Activated CD4-positive, alpha-beta T cell treated with anti-CD3 and anti-CD28 coated beads, Interleukin-2, amount 10 ng/mL, durations not matched to agents 7 days and 5 days (primary cell): ENCODE measurements at places on chromosomes 5 and 9.

GRCh38 chr5:173581408-173582215, 34.8 kb downstream of the BOD1 start:
- H3K27me3 ChIP-seq: no peaks in the 10 kb centered on the region
- no peak overlapping the region for H3K27ac ChIP-seq
- H3K4me3 ChIP-seq: no peak overlapping the region
- H3K36me3 ChIP-seq: no peaks in the 10 kb centered on the region

GRCh38 chr9:119003201-119003611, 366.0 kb downstream of the BRINP1 start:
- no peaks in the 10 kb centered on the region for H3K4me1 ChIP-seq
- no peak overlapping the region for H3K4me3 ChIP-seq
- no peak for DNase-seq
- no peak overlapping the region for H3K27ac ChIP-seq
- no peaks in the 10 kb centered on the region for H3K27me3 ChIP-seq

GRCh38 chr5:608429-609370, 3.4 kb upstream of the CEP72 start:
- peaks cover 26% of the 10 kb centered on the region for H3K4me1 ChIP-seq
- no peak overlapping the region for H3K4me3 ChIP-seq
- no peak overlapping the region for H3K27ac ChIP-seq
- H3K36me3 ChIP-seq: peaks cover 7% of the 10 kb centered on the region
- H3K27me3 ChIP-seq: no peaks in the 10 kb centered on the region
- DNase-seq: peak; percentile 3

DNA sequence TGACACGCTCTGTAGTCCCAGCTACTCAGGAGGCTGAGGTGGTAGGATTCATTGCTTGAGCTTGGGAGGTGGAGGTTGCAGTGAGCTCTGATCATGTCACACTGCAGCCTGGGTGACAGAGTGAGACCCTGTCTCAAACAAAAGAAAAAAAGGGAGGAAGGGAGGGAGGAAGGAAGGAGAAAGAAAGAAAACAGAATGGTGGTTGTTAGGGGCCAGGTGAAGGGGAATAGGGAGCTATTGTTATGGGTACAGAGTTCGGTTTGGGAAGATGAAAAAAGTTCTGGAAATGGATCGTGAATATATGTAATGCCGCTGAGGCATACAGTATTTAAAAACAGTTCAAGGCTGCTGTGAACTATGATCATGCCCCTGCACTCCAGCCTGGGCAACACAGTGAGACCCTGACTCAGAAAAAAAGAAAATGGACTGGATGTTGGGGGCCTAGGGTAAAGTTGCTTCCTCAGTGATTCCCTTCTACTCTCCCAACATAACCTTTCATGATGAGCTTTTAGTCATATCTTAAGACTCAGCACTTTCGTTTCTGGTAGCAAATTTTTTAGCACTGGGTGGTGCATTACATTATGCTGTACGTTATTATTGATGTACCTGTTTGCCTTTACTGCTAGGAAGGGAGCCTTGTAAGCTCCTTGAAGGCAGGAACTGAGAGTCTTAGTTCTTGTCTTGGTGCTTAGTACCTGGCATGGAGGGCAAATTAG, 4.0 kb downstream of the CTNNA1 start:
- DNase-seq: no peak
- no peak overlapping the region for H3K27ac ChIP-seq
- H3K4me1 ChIP-seq: peaks cover 35% of the 10 kb centered on the region
- peaks cover 17% of the 10 kb centered on the region for H3K36me3 ChIP-seq
- H3K4me3 ChIP-seq: no peak overlapping the region

DNA sequence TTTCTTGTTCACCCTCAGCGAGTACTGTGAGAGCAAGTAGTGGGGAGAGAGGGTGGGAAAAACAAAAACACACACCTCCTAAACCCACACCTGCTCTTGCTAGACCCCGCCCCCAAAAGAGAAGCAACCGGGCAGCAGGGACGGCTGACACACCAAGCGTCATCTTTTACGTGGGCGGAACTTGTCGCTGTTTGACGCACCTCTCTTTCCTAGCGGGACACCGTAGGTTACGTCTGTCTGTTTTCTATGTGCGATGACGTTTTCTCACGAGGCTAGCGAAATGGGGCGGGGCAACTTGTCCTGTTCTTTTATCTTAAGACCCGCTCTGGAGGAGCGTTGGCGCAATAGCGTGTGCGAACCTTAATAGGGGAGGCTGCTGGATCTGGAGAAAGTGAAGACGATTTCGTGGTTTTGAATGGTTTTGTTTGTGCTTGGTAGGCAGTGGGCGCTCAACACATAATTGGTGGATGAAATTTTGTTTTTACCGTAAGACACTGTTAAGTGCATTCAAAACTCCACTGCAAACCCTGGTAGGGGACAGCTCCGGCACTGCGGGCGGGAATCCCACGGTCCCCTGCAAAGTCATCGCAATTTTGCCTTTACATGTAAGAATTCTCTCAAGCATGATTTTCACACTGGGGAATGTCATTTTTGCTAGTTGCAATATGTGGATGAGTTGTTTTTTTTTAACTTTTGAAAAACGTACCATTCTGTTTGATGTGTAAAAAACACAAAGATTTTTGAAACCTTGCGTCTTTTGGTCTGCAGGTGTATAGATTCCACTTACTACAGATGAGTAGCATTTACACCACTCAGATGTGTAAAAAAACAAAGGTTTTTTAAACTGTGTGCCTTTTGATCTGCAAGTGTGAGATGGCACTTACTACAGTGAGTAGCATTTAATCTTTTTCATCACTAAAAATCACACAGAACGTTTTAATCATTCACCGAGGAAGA, 631 bp upstream of the C9orf72 start:
- peak; percentile 99 for DNase-seq
- peaks cover 4% of the 10 kb centered on the region for H3K27me3 ChIP-seq
- peak overlapping the region; percentile 90 for H3K4me3 ChIP-seq
- peaks cover 31% of the 10 kb centered on the region for H3K4me1 ChIP-seq
- H3K27ac ChIP-seq: peak overlapping the region; percentile 100
- peaks cover 2% of the 10 kb centered on the region for H3K36me3 ChIP-seq

GRCh38 chr5:140270008-140270407, 32.9 kb downstream of the PFDN1 start:
- DNase-seq: no peak
- peaks cover 38% of the 10 kb centered on the region for H3K4me1 ChIP-seq
- H3K27ac ChIP-seq: no peak overlapping the region
- no peaks in the 10 kb centered on the region for H3K27me3 ChIP-seq
- no peak overlapping the region for H3K4me3 ChIP-seq

- H3K4me1 ChIP-seq: no peaks in the 10 kb centered on the region
- H3K27ac ChIP-seq: no peak overlapping the region
- no peak overlapping the region for H3K4me3 ChIP-seq
- H3K27me3 ChIP-seq: no peaks in the 10 kb centered on the region
- no peaks in the 10 kb centered on the region for H3K36me3 ChIP-seq
Observed at GRCh38 chr5:30638899-30639298, 554.6 kb upstream of the CDH6 start.

- H3K27ac ChIP-seq: no peak overlapping the region
- no peak overlapping the region for H3K4me3 ChIP-seq
- DNase-seq: no peak
- peaks cover 39% of the 10 kb centered on the region for H3K4me1 ChIP-seq
- peaks cover 27% of the 10 kb centered on the region for H3K36me3 ChIP-seq
- no peaks in the 10 kb centered on the region for H3K27me3 ChIP-seq
Observed at GRCh38 chr9:20001058-20001457, 212.2 kb upstream of the SLC24A2 start.

DNA sequence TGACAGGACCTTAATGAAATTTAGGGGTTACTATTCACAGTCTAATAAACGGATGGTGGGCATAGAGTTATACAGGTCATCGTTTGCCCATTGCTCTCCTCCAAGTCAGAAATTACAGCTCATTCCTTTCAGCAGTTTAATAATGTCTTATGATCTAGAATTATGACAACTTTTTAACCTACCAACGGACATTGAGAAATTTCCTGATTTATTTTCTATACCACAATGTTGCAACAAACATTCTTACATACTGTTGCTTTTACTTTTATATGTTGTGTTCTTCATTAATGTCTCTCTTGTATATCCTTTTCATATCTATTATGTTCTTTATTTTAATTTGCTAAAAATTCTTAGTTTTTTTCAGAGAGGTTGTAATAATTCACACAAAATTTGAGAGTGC, 152.8 kb upstream of the PRLR start:
- no peaks in the 10 kb centered on the region for H3K36me3 ChIP-seq
- H3K27ac ChIP-seq: no peak overlapping the region
- H3K4me3 ChIP-seq: no peak overlapping the region
- H3K27me3 ChIP-seq: peaks cover 9% of the 10 kb centered on the region

DNA sequence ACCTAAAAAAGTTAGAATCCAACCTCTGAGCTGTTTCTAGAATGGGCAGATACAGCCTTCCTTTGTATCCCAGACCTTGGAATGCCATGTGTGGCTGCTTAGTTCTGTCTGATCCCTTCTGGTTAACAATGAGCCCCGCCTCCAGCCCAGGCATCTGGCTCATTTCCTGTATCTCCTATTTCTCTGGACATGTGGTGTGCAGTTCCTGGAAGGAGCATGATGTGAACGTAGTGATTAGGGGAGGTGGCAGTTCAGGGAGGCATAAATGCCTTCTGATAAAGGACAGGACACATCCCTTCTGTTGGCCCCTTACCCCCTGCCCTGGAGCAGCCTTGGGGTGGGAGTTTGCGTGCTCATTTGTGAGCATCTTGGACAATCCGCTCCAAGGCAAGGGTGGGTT, 243.0 kb downstream of the ZSWIM6 start:
- H3K27ac ChIP-seq: no peak overlapping the region
- H3K4me3 ChIP-seq: no peak overlapping the region
- no peaks in the 10 kb centered on the region for H3K4me1 ChIP-seq
- no peaks in the 10 kb centered on the region for H3K36me3 ChIP-seq

DNA sequence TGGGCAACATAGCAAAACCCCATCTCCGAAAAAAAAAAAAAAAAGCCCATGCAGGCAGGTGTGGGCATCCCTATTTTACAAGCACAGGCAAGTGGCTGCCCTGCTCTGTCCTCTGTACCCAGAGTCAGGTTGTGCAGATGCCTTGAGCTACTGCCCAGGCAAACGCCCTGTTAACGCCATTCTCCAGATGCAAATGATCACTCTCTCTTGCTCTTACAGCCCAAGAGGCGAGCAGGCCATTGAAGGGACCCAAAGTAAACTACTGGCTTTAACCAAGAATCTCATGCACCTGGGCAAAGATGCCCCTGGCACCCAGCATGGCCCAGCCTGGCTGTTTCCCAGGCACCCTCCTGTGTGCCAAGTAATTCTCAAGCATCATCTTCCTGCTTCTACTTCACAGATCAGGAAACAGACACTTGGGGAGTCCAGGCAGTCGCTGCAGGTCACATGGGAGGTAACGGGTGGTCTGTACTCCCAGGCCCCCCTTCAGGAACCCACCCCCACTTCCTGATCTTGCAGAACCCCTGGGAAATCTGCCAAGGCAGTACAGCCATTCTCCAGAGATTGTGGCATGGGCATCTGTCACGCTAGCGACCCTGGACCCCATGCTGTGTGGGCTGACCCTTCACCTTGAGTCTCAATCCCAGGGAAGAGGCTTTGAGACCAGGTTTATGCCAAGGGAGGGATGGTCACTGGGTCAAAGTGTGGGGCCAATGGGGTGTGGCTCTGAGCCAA, 14.2 kb downstream of the EEIG1 start:
- peak overlapping the region; percentile 82 for H3K27ac ChIP-seq
- no peaks in the 10 kb centered on the region for H3K27me3 ChIP-seq
- peaks cover 97% of the 10 kb centered on the region for H3K4me1 ChIP-seq
- peaks cover 81% of the 10 kb centered on the region for H3K36me3 ChIP-seq

- DNase-seq: peak; percentile 18
- peaks cover 64% of the 10 kb centered on the region for H3K27me3 ChIP-seq
- H3K27ac ChIP-seq: peak overlapping the region; percentile 83
- H3K4me3 ChIP-seq: peak overlapping the region; percentile 88
- no peaks in the 10 kb centered on the region for H3K36me3 ChIP-seq
Observed at GRCh38 chr5:113293975-113294310, 140.8 kb downstream of the TSSK1B start.
